Urinary bladder (tissue), 4 donors: ENCODE measurements at places on chromosomes 13 and 19. TPM values are rescaled to one million over a fixed set of nuclear protein-coding genes. Genes with fewer than 3 reads are reported as not detected.

Gene OR4F17
- not detected for total RNA-seq

Gene ZNF524
- total RNA-seq = 5.7 TPM

Gene KCNJ14
- total RNA-seq = 0.42 TPM

Gene RXFP2
- total RNA-seq = not detected

Gene CHERP
- 12.8 TPM for total RNA-seq

Gene SIGLEC10
- 0.85 TPM for total RNA-seq

Gene CEACAM3
- not detected for total RNA-seq

Gene TSKS
- 0.26 TPM for total RNA-seq

Gene KLK3
- not detected for total RNA-seq

Gene SUPT5H
- total RNA-seq = 24.8 TPM

Gene HSH2D
- total RNA-seq = 2.4 TPM

Gene OR7A5
- total RNA-seq = not detected

Gene PRX
- total RNA-seq = 3.2 TPM

Gene TEX26
- total RNA-seq = 0.16 TPM

Gene IFNL1
- total RNA-seq = not detected

Gene PSG2
- not detected for total RNA-seq

Gene ARL11
- 0.69 TPM for total RNA-seq

Gene KIR3DL1
- total RNA-seq = not detected

Gene TUBB4A
- 2.5 TPM for total RNA-seq

Gene AMH
- total RNA-seq = not detected

Gene TEAD2
- 21.1 TPM for total RNA-seq

Gene ZNF730
- total RNA-seq = 15.2 TPM

Gene COX7A1
- 15.1 TPM for total RNA-seq

Gene FUT6
- total RNA-seq = not detected

Gene C19orf38
- 2.6 TPM for total RNA-seq

Gene DZIP1
- 52.2 TPM for total RNA-seq

Gene RFPL4AL1
- total RNA-seq = not detected

Gene FXYD7
- total RNA-seq = 0.26 TPM

Gene LPAR2
- total RNA-seq = 4.1 TPM

Gene KLK8
- not detected for total RNA-seq

Gene UBE2L5
- 0.21 TPM for total RNA-seq

Gene CKM
- 39.0 TPM for total RNA-seq

Gene CLEC11A
- 32.4 TPM for total RNA-seq

Gene ACP7
- 0.11 TPM for total RNA-seq

Gene CELF5
- 0.48 TPM for total RNA-seq

Gene LINGO3
- total RNA-seq = not detected

Gene HNRNPA1L2
- total RNA-seq = 4.3 TPM

Gene ZNF628
- total RNA-seq = 0.79 TPM
